ENCODE measurements at places on chromosomes 1 and 21.
A peak's percentile ranks its signal among the peaks of the same experiment; 100 is the strongest.

GRCh38 chr1:202106340-202107254 is 16.1 kb upstream of the GPR37L1 start:
- no peak for DNase-seq

DNA sequence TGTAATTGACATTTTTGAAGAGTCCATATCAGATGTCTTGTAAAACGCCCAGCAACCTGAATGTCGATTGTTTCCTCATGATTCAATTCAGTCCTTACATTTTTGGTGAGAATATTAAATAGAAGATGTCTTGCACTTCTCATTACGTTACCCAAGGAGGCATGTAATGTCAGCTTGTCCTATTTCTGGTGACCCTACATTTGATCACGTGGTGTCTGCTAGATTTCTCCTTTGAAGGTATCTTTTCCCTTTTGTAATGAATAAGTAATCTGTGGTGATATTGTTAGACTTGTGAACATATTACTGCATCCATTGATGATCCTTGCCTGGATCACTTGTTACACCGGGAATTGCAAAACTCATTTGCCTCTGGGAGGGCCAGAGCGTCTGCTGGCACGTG is 87.6 kb upstream of the DISP3 start:
- DNase-seq = no peak

- DNase-seq = no peak
These were observed 12.9 kb upstream of the NUF2 start for GRCh38 chr1:163308811-163309210.

DNA sequence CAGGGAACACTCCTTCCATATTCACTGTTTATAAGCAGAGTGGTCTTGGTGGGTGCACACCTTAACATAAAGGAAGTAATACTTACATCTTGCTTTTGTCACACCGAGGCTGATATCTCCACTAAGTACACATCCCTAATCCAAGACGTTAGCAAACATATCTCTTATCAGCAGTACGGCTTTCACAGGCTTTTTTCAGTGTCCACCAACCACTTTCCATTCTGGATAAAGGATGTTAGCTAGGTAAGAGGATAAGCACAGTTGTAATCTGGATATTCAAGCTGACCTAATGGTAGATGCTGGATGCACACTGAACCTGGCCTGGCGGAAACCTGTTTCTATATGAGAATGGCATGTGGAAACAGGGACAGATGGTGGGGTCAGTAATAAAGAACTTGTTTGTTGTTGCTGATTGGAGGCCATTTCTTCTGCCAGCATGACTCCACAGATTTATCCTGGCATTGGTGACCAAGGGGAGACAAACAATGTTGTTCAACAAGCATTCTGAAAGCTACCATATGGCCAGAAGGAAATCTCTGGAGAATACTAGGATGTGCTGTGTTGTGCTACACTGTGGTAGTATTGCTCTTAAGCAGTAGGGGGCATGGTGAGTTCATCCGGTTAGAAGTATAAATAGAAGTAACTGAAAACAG is 416.4 kb downstream of the PTBP2 start:
- DNase-seq = no peak

GRCh38 chr1:15259622-15260007 is 12.6 kb downstream of the FHAD1 start:
- DNase-seq = no peak

- DNase-seq = no peak
These were observed 3.5 kb upstream of the KRTAP10-4 start for GRCh38 chr21:44569861-44570517.

GRCh38 chr1:14980621-14981218 is 172.8 kb upstream of the TMEM51 start:
- no peak for DNase-seq

DNA sequence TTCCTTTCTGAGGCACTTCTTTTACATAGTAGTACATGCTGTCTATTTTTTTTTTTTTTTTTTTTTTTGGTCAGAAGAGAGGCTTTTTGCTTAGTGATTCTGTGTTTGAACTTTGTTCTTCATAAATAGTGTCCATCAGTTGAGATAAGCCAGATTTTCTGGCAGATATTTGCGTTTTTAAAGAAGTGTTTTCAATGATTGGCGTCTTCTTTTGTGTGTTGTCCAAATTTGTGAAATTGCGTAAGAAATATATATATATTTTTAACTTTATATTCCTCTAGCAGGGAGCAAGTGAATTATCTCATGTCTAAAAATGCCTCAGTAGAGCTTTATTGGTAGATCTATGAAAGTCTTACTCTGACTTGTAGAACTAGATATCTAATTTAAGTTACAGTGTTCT is 28.3 kb downstream of the NEK7 start:
- no peak for DNase-seq

DNA sequence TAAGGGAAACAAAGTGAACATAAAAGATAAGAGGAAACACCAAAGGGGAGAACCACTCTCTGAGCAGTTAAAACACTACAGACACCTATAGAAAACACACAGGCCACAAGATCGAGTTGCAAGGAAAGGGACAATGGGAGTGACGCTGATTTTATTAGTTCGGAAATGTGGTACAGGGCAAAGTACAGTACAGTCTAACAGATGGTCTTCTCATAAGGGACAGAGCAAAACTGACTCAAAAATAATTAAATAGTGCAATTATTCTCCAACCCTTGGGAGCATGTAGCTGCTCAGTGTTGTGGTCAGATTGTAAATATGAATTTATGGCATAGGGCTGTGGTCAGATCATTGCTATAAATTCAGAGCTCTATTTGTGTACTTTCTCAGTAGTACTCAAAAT is 352.0 kb downstream of the USH2A start:
- no peak for DNase-seq

DNA sequence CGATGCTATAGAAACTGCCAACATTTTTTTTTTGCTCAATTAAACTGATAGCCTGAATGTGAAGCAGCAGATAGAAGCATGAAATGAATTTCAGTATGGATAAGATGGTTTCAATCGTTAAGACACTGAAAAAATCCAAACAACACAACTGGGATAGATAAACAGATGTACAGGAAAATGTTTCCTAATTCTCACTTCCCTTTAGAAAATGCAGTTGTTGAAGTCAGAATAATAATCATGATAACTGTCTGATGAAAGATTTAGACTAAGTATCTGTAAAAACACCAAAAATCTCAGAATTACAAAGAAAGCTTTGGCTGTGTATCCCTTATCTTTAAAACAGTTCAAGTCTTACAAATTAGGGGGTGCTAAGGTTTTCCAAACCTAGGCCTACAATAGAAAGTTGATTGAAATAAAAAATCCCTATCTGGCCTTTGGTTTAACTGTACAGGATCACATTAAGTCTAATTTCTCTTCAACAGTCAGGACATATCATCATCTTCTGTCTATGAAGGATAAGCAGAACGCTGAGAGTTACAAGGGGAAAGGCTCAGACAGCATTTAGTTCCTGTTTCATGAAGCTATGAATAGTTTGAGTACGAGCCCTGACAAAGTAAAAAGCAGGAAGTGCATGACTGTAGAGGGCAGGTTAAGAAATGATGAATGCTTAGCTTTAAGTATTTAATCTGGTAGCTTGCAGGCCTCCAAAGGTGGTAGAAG is 203.2 kb downstream of the APP start:
- DNase-seq = no peak

DNA sequence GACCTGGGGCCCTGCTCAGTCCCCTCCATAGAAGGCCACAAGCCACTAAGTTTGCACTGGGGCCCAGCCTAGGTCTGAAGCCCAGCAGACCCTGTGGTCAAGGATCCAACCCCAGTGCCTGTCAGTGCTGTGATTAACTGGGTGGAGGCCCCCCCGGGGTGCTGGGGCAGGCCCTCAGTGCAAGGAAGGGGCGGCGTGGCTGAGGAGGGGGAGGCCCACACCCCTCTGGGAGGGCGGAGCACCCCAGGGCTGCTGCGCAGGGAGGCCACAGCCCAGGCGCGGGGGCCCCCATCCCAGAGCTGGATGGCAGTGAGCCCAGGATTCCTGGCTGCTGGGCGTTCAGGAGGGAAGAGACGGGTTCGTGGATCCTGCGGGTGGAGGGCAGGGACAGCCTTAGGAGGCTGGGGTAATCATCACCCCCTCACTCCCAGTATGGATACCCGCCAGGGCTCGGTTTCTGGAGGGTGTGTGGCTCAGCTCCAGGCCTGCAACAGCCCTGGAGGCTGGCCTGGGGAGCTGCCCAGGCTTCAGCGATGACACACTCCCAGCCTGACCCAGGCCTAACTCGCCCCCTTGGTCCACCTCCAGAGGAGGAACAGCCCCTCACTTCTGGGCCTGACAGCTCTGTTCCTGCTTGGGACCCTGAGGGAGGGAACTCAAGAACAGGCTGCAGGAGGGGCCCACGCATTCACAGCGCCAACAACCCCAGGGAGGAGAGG is 890 bp downstream of the GJC2 start:
- no peak for DNase-seq

GRCh38 chr1:53372501-53372951 is 44.7 kb upstream of the LRP8 start:
- no peak for DNase-seq

DNA sequence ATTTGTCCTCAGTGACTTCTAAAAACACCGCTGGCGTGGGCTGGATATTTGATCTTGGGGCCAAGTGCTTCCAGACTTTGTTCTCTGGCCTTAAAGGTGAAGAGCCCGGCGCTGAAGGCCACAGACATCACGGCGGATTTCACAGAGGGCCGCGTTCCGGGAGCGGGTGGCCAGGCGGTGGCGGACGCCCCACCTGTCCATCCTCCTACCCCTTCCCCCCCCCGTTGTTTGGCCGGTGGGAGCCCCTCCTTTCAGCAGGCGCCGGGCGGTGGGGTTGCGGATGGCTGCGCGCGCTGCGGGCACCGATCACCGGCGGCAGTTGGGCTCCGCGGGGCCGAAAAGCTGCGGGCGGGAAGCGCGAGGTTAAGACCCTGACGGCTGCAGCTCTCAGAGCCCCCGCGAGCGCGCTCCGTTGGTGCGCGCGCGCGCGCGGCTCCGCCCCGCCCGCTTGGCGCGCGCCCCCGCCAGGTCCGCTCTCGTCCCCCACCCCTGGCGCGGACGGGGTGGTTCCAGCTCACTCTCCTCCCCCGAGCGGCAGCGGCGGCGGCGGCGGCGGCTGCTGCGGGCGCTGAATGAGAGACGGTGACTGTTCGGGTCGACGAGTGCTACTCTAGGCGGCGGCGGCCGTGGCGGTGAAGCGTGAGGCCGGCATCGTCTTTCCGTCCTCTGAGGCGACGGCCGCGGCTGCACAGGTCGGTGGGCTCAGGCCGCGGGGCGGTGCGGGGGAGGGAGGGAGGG is at the start of gene RALGPS2:
RALGPS2 (plus strand) TSS at position 517 of the 738 bp plus-strand sequence. CDS start 51,521 bp downstream, outside the sequence.
- DNase-seq = peak; percentile 34

DNA sequence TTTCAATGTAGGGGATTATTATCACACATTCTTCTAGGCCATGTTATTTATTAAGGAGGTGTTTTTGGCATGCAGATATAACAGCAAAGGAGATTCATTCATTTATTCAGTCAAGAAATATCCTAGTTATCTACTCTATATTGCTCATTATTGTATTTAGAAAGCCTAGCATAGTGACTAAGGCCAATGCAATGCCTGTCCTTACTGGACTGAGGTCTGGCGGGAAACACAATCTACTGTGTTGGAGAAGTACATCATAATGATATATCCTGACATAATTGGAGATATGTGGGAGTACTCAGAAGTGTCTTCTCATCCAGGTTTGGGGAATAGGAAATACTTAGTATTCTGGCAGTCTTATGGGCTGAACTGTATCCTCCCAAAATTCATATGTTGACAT is 421.5 kb upstream of the USP24 start:
- no peak for DNase-seq

DNA sequence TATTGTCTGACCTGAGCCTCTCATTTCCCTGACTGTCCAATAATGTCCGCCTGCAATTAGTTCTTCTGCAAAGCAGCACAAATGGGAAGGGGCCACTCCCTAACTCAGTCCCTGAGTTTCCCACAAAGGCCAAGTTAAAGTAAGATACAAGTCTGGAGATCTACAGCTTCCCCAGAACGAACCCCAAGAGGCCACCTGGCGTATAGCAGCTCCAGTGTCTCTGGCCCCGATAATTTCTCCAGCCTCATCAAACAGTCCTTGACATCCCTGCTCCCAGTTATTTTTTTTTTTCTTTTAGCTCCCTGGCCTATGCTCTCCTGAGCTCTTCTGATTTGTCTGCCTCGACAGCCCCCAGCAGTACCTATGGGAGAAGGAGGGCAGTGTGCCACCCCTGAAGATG is 8.1 kb upstream of the ACKR1 start:
- DNase-seq = no peak

DNA sequence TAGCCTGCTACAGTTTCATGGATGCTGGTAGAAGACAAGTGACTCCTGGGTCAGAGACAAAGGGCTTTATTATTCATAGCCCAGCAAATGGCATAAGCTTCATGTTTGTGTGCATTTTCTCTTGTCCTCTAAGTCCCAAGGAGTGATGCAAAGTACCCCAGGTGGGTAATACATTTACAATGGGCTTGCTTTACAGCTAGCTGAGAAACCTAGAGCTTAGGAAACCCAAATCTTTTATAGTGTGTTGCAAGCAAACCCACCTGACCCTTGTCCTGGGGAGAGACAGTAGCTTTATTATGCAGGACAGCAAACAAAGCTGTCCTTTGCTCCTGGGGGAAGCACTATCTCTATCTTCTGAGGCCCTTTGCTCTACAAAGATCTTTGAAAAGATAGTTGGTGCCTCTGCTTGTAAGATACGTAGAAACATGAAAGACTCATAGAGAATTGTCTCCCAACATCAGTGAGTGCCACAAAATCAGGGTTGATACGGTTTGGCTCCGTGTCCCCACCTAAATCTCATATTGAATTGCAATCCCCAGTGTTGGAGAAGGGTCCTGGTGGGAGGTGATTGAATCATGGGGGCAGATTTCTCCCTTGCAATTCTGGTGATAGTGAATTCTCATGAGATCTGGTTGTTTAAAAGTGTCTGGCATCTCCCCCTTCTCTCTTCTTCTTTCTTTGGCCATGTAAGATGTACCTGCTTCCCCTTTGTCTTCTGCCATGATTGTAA is 315.8 kb upstream of the USP24 start:
- DNase-seq = no peak

All from T-helper 9 cell (primary cell).